ENCODE measurements at places on chromosomes 12 and 14.

- DNase-seq: no peak
Observed at GRCh38 chr14:36161776-36162175, 14.7 kb downstream of the PTCSC3 start.

DNA sequence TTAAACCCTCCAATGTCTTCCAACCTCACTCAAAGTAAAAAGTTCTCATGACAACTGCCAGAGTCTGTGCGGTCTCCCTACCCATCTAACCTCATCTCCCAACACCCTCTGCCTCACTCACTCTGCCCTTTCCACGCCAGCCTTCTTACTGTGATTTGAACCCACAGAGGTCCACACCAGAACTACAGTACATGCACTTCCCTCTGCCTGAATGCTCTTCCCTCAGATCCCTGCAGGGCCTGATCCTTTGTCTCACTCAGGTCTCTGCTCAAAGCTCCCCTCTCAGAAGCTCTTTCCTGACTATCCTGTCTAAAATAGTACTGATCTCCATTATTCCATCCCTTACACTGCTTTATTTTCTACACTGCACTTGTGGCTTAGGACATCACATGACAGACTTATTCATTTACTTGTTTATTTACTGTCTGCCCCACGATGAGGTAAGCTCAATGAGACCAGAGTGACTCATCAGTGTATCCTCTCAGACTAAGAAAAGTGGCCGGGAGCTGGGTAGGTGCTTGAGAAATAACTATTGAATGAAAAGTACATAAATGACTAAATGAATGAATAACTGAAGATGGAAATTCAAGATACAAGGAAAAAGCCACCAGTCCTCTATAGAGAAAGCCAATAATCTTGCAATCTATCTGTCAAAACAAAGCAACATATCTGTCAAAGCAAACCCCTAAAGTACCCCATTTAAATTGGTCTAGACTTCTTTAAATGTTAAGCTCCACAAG, 17.1 kb downstream of the POMT2 start:
- no peak for DNase-seq

DNA sequence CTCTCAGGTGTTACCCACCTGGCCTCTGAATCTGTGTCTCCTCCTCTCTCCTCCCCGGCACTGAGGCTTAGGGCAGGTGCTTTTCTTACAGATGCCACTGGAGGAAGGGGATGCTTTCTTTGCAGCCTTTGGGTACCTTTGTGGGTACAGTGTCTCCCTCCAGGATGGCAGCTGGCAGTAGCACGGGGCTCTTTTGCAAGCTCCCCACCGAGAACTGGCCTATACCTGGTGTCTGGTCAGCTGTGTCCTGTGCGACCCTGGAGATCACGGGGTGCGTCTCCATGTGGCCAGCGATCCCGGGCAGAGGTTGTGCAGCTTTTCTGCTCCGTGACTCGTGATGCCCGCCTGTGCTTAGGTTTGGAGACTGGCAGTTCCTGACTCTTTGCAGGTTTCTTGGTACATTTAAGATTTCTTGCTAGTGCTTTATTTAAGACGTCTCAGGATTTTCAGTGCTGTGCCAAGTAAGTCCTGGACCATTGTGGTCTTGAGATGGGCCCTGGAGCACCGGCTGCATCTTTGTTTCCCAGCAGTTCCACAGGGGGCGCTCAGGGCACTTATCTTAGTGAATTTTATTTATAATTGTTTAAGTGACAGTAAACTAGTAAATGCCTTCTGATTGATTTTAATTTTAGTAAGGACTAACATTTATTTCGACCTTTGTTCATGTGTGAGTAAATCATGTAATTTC, 68.9 kb downstream of the DDX51 start:
- DNase-seq: no peak

GRCh38 chr12:125324861-125325490, 259.7 kb downstream of the AACS start:
- no peak for DNase-seq

DNA sequence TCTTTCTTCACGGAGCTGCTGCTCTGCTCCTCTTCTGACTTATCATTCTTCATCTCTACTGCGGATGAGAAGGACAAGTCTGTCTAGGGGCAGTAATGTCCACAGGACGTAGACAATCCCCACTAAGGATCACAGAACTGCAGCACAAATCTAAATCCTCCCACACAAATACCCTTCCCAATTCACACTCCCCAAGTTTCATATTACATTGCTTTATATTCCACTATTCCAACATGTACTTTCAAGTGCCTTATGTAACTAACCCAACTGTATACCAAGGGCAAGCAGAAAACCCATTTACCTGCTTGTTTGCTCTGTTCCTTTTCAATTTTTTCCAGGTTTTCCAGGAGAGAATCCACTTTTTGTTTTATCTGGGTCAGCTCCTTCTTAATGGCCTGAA, 55.6 kb upstream of the OR5AU1 start:
- no peak for DNase-seq

DNA sequence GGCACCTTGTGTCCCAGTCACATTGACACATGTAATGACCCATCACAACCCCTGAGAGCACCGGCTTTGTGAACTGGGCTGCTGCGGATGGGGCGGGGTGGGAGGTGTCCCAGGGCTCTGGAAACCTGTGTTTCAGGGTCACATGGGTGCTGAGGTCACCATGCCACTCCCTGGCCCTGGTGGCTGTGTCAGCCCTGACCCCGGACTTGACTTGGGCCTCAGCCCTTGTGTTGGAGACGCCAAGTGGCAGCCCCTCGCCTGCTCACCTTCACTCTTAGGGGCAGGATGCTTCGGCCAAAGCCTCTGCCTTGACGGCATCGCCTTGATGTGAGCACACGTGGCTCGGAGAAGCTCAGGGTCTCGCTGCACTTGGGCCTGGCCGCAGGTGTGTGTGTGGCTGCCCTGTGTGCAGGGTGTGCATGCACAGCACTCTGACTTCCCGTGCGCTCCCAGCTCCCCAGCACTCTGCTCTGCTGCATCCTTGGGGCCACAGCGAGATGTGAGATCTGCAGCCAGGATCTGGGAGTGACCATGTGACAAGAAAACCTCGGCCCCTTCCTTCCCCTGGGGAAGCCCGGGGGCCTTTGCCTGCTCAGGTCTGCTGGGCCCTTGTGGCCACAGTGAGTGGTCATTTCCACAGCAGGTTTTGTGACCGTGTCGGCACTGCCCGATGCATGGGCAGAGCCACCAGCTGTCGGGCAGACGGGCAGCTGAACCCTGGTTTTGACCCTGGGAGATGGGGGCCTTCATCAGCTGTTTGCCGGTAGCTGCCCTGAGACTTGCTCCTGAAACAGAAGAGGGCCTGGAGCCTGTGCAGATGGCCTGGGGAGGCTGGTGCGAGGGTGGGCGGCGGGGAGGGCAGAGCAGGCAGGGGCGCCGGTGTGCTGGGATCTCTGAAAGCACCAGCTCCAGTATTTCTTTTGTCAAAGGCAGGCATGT, 167.4 kb downstream of the KIF26A start:
- no peak for DNase-seq

DNA sequence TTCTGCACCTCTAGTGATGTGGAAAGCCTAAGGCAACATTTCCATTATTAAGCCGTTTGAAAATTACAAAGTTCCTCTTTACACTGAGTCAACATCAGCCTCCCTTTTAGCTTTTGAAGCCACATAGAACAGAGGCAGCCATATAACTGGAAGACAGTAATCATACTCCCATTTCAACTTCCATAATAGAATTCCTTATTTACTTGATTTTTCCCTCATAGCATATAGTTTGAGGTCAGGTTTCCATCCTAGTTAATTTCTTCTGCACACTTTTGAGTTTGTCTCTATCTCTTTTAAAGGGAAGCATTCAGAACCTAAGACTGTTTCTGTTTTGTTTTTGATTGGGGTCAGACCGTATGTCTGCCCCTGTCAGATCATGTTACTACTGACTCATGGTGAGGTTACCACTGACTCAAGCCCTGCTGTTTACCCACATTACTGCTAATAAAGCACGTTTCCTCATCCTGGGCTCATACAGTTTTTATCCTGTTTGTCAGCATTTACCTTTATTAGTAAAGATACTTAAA, 161.0 kb downstream of the SLC38A4 start:
- no peak for DNase-seq

DNA sequence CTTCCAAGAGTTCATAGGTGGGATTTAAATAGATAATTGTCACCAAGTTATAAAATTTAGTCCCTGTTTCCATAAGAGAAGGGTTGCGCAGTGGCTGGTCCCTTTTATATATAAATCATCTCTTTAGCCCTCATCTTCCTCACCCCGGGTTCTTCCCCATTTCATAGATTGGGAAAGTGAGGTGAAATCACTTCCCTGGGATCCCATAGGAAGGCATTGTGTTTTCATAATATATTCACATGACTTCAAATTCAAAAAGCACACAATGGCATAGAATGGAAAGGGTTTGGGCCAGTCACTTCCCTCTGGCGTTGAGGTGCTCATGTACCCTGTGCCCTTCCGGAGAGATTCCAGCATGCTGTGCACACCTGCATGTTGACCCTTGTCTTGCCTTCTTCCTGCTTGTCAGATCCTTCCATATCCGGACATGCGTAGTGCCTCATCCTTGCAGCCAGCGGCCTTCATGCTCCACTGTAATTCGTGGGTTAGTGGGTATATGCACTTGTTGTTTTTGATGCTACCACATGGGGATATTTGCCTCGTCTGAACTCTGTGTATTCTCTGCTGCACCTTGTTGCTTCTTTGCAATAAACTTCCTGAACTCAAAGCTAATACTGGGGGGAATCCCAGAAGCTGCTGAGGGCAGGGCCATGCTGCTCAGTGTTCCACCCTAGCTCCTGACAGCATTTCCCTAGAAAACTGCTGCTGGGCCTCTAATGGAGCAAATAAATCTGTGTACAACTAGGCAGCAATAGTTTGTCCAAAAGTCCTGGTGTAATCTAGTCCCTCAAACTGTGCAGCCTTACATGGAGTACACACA, 59.6 kb downstream of the ANAPC7 start:
- no peak for DNase-seq

DNA sequence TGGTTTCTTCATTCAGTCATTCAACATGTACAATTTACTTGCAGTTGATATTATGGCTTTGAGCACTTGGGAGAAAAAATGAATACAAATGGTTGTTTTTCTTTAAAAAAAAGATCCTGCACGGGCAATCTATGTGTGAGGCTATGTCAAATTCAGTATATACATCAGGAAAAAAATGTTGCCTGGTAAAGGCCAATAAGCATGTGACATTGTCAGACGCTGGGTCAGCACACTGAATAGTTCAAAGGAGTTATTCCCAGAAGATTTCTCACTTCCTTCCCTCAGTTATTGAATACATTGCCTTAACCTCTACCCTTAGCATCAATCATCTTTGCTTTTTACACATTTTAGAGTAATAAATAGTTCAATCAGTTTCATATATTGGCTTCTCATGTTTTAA, 319.2 kb downstream of the NUAK1 start:
- no peak for DNase-seq

- no peak for DNase-seq
Observed at GRCh38 chr12:95701722-95702418, 88.7 kb downstream of the NTN4 start.

DNA sequence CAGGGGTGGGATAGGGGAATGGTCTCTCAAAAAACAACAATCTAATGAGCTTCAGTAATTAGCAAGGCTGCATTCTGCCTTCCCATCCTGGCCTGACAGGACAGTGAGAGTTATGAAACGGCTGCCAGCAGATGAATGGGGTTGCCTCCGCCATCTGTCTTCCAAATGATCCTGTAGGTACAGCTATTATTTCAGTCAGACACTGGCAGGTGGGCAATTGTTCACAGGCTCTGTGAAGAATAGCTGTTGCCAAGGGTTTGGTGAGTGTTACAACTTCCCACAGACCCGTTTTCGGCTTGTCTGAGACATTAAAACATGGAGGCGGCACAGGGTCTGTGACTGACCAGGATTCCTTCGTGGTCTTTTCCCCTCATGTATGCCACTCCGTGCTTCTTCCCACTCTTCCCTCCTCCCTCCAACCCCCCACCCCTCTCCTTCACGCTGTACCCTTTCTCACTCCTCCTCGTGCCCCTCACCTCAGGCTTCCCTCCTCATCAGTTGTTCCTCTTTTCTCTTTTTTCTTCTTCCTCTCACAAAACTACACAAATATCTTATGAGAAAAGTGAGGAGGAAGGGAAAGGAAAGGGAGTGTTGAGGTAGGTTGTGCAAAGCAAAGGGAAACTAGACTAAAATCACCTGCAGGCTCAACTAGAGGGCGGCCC, 160.8 kb upstream of the GZMB start:
- no peak for DNase-seq

- no peak for DNase-seq
Observed at GRCh38 chr12:109726511-109727038, 12.9 kb downstream of the FAM222A start.

GRCh38 chr14:61179061-61179690, 102.0 kb downstream of the TMEM30B start:
- no peak for DNase-seq

DNA sequence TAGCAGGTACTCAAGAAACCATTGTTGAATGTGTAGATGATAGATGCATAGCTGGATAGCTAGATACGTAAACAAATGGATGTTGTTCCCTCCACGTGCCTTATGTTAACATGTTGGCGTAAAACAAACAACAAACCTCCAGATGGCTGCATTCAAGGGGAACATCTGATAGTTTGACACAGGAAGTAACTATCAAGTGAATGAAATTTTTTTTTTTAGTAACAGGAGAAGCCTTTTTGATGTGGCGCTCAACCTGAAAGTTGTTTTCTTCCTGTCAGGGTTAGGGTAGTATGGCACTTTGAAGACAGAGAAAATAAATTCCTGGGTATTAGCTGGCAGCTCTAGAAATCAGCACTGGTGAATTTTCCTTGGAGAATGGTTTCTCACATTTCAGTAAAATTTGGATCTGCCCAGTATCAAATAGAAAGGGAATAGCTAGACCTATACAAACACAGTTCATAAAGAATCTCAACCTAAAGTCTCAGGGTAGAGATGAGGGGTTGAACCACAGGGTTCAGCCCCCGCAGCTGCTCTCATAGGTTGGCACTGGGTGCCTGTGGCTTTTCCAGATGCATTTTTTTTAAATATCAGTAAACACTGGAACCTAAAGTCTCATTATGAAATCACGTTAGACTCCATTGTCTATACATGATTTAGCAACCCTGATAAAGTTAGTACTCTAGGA, 18.8 kb upstream of the RAP1B start:
- no peak for DNase-seq

- no peak for DNase-seq
Observed at GRCh38 chr14:93548102-93548843, 117.5 kb downstream of the UNC79 start.

GRCh38 chr12:84596266-84596665, 316.3 kb downstream of the SLC6A15 start:
- DNase-seq: no peak

DNA sequence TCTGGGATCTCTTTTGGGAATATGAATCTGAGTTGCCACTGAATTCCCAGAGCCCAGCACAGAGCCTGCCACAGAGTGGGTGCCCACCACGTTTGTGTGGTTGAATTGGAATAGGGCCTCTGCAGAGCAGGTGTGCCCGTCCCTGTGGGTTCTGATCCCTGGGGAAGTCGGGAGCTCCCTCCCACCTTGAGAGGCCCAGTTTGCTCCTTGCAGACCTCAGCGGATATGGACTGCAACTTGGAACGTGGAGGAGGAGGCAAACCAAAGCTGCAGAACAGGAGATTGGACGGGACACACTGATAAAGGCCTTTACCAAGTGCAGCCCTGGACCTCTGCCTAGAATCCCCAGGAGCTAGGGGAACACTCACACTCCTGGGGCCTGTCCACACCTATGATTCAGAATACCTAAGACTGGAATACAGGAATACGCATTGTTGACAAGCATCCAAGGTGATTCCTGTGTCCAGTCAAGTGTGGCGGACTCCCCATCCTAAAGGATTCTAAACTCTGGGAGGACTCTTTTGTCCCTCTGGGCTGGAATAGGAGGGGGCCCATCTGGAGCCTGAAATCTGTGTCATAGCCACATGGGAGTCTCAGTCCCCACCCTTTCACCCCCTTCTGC, 2.4 kb downstream of the KRT76 start:
- no peak for DNase-seq
